Ascending aorta (tissue), 2 donors: ENCODE measurements at places on chromosomes 12 and 14.
A peak's percentile ranks its signal among the peaks of the same experiment; 100 is the strongest.

GRCh38 chr12:84842406-84843013 lies 70.1 kb downstream of the SLC6A15 start:
- no peak for DNase-seq

DNA sequence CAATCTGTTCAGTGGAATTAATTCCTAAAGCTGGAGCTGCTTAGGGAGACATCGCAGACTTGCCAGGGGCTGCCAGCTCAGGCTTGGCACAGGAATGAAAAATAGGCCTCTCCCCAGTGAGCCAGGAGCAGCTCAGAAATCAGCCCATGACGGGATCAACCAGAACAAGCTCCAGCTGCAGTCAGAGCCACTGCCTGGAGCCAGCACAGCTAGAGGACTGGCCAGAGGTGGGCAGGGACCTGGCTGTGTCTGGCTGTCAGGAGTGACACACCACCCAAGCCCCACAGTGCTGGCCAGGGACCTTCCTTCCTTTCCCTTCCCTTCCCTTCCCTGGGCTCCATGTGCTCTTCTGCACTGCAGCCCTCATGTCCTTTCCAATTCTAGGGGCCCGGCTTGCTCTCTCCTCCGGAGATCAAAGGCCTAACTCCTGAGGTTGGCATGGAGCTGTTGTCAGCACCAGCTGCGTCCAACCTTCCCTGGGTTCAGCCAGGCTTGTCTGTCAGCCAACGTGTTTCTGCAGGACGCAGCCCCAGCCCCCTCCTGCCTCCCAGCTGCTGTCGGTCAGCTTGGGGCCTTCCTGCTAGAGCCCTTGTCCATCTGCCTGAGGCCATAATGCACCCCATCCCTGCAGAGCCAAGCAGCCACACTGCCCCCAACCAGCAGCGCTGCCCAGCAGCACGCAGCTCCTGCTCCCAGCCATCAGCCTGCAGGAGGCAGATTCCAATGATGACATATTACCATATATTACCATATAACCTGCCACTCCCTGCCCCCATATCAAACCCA lies 149.3 kb downstream of the CALM1 start:
- peak; percentile 41 for DNase-seq

DNA sequence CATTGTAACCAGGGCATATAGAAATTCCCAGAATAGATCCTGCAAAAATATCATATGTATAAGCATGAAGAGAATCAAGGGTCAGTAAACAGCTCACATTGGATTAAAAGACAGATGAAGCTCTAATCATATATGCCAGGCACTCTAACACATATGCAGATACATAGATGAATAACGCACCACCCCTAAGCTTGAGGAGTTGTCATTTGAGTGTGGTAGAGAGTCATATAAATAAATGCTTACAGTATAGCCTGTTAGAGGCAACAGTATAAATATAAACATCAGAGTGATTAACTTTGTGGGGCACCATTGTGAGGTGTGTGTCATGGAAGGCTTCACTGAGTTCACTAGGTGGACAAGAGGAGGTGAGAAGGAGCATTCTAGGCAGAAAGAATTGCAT lies 346.7 kb upstream of the PRICKLE1 start:
- no peak for DNase-seq

DNA sequence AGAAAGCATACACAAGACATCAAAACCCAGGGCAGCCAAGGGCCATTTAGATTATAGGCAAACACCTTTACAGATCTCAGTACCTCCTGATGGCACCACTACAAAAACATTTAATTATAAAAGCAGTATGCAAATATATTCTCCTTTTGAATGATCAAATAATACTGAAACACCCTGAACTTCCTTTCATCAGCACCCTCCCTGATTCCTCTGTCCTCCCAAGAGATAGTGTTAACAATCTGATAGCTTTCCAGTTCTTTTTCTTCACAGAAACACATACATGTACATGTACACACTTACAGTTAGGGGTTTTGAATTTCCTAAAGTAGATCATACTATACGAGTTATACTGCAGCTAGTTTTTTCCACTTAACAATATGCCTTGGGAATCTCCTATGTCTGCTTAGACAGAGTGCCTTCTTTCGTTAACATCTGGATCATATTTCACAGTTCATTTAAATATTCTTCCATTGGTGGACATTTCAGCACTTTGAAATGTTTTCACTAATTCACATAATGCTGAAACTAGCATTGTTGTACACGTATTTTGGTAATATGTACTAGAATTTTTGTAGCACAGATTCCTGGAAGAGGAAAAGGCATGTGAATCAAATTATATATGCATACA lies 35.2 kb downstream of the TDG start:
- DNase-seq: no peak

- no peak for DNase-seq
These were observed 158.6 kb downstream of the PRIMA1 start for GRCh38 chr14:93629643-93630042.

DNA sequence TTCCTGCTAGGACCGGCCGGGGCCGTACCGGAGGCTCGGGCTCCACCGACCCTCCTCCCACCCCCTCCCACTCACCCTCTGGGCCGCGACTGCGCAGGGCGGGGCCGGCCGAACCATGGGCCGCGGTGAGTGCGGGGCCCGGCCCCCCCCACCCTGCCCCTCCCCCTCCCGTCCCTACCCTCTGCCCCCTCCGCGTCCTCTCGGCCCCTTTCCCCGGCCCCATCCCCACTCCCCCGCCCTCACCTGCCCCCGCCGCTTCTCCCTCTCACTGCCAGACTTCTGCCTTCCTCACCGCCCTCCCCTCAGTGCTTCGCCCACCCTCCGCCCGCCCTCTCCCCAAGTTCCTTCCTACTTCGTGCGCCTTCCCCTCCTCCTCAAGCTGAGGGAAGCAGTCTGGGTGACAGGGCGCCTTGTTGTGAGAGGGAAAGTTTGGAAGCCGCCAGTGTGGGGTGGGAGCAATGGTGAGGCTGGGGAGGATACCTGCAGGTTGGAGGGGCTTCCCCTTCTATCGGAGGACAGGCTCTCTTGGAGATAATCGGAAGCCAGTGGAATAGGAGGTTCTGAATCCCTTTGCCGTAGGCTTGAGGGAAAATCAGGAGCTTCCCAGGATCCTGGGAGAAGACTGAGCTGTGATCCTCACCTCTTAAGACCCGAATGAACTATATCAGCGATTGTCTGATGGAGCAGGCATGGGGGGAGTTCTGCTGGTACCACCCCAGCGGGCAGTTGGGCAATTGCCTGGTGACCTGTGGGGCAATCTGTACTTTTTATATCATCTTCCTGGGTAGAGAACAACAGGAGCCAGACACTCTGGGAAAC lies 472 bp downstream of the MBD6 start:
- no peak for DNase-seq
